ENCODE measurements at places on chromosomes 16 and 17. TPM values are rescaled to one million over a fixed set of nuclear protein-coding genes. Genes with fewer than 3 reads are reported as not detected.

GRCh38 chr17:2478458-2478857 is 33.2 kb downstream of the METTL16 start:
- DNase-seq, result no peak

DNA sequence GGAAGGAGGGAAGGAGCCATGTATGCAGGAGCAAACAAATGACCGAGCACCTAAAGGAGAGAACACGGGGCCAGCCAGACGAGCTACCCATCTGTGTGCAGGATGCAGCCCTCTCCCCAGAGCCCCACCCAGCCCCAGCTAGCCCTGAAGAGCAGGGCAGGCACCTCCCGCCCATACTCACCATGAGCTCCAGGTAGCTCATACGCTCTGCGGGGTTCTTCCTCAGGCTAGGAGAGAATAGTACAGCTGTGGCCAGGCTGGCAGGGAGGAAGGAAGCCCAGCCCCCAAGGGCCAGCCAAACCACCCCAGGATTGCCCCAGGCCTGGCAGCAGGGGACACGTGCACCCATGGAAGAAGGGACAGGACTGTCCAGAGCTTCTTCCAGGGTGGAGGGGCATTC is 81.9 kb downstream of the KCNJ18 start:
- DNase-seq, result no peak

- DNase-seq, result no peak
Observed at GRCh38 chr17:68249354-68249765, 1.5 kb downstream of the AMZ2 start.

- no peak for DNase-seq
Observed at GRCh38 chr16:28524681-28525171, 14.0 kb downstream of the NUPR1 start.

DNA sequence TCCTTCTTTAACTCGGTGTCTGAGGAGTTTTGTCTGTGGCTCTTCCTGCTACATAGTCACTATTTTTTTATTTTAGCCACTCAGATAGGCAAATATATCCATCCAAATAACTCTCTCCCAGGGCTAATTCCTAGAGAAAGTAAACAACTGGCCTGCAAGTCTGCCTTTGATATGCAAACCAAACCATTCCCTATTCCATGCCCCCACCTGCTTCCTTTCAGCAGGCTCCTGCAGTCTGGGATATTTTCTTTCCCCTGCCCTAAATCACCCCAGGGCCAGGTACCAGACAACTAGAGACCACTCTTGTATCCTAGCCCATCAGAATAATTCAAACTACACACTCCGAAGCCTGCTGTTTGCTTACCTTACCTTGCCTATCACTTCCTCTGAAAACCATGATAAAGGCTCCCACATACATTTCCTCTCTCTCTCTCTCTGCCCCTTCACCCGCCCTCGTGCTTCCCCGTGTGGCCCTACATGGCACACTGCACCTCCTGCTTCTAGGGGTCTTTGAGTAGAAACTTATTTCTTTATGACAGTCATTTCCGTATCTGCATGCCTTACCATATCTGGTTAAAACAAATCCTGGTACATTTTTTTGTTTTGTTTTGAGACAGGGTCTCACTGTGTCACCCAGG is 8.3 kb downstream of the CD300H start:
- no peak for DNase-seq

DNA sequence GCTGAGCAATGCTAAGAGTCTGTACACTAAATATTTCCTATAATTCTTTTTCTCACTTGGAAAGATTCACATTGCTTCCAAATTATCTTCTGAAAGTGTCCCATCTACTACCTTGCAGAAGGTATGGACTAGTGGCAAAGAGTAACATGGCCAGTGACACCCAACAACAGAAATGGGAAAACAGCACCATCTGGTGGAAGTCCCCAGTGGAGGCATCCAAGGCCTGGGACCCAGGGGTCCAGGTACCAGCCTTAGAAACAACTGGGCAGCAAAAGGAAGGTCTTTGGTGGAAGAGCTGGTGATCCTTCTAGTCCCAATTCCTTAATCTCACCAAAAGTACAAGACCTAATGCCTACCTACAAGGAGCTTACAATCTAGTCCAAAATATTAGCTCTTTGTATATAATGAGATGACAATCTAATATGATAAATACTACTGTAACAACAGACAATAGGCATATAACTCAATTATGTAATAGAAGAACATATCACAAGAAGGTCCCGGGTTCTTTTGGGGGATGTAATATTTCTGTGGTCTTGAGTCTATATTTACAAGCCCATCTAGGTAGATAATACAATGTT is 55.3 kb downstream of the SKAP1 start:
- DNase-seq, result no peak

GRCh38 chr16:66372078-66372897 is 5.8 kb downstream of the CDH5 start:
- no peak for DNase-seq

DNA sequence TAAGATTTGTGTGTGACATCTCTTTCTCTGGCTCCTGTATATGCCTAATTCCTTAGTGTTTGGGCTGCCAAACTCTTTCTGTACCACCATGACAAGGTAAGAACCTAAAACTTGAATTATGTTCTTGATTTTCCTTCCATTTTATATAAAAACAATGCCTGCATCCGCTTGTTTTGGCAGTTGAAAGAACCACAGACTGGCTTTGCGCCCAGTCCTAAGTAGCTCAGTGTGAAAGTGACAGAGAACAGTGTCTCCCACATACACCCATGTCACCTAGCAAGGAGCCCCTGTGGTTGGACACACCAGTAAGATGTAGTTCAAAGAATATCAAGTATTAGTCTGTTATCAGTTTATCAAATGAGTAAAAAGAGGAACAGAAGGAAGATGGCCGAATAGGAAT is 40.7 kb upstream of the SLC6A2 start:
- DNase-seq, result no peak

- no peak for DNase-seq
Observed at GRCh38 chr17:73089322-73090317, 2.9 kb downstream of the SLC39A11 start.

DNA sequence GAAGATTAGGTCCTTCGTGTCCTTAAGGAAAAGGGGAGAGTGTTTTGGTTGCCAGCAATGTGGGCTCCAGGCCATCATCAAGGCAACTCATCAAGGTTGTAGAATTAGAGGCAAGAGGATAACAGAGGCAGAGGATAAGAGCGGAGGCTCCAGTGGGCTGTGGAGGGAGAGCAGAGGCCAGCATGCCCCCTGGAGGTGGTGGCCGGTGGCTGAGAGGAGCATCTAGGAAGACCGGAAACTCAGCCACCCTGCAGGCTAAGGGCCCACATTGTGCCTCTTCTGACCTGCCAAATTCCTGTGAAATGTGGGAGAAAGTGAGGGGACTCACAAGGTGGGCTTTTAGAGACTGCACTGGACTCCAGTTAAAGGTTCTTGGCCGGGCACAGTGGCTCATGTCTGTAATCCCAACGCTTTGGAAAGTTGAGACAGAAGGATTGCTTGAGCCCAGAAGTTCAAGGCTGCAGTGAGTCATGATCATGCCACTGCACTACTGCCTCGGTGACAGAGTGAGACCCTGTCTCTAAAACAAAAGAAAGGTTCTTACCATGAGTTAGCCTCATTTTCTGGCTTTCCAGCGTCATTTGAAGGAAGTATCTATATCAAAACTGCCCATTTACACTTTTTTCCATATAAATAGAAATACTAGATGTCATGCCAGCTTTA is 62.7 kb upstream of the ADORA2B start:
- no peak for DNase-seq

- no peak for DNase-seq
Observed at GRCh38 chr17:38565853-38566665, 39.7 kb downstream of the SRCIN1 start.

- no peak for DNase-seq
Observed at GRCh38 chr16:81583893-81584631, 139.5 kb downstream of the CMIP start.

GRCh38 chr17:19673623-19674022 is 25.1 kb downstream of the ALDH3A2 start:
- peak; percentile 13 for DNase-seq

- no peak for DNase-seq
Observed at GRCh38 chr17:65593855-65594845, 32.7 kb upstream of the AXIN2 start.

- DNase-seq, result no peak
Observed at GRCh38 chr17:42045719-42046118, 4.7 kb downstream of the C17orf113 start.

GRCh38 chr16:56032072-56032471 is 156.9 kb upstream of the CES5A start:
- DNase-seq, result no peak

- DNase-seq, result no peak
Observed at GRCh38 chr16:79082970-79083369, 517.6 kb downstream of the MAF start.

- DNase-seq, result no peak
Observed at GRCh38 chr16:50547340-50548124, 664 bp upstream of the NKD1 start.

- DNase-seq, result no peak
Observed at GRCh38 chr16:56734429-56734828, 4.5 kb downstream of the NUP93 start.

GRCh38 chr16:84313921-84314320 is 19.2 kb downstream of the WFDC1 start:
- DNase-seq, result no peak

GRCh38 chr17:31593806-31594205 is 202.3 kb downstream of the RAB11FIP4 start:
- no peak for DNase-seq

- peak; percentile 61 for DNase-seq
Observed at GRCh38 chr16:52068447-52069074, 478.4 kb downstream of the TOX3 start.

DNA sequence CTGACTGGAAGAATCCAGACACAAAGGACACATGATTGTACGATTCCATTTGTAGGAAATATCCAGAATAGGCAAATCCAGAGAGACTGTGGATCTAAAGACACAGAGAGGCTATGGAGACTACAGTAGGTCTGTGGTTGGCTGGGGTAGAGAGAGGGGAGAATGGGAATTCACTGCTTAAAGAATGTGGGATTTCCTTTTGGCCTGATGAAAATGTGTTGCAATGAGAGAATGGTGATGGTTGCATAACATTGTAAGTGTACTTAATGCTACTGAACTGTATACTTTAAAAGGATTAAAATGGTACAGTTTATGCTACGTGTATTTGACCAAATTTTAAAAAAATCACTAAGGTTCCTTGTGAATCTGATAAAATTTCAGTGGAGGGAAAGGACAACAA is 62.1 kb downstream of the GPRC5B start:
- no peak for DNase-seq

DNA sequence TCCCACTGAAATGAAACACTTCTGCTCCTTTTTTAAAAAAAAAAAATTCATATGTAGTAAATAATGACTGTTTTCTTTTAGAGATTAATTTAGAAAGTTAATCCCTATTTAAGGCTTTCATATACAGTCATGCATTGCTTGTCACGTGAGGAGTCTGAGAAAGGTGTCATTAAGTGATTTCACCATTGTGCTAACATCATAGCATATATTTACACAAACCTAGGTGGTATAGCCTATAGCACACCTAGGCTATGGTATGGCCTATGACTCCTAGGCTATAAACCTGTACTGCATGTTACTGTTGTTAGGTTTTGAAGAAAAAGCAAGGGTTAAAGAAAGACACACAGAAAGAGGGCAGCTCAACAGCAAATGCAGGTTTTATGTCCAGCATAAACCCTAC is 13.7 kb downstream of the PPY start:
- no peak for DNase-seq

DNA sequence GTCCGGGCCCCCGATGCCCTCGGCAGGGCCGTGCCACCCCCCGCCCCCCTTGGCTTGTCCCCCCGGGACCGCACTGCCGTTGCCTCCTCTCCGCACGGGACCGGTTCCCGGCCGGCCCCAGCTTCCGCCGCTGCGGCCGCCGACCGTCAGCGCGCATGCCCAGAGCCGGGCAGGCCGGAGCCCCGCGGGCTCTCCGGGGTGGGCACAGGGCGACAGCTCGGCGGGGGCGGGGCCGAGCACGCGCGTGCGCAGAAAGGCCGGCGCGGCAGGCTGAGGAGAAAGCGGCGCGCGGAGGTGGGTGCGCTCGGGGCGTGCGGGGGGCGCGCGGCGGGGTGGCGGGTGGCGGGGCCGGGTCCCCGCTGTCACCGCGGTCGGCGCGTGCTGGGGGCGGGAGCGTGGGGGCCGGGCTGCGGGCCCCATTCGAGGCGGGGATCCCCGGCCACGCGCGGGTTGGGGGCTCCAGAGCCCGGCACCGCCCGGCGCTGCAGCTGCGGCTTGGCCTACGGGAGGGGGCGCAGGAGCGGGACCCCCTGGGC is at the start of gene TBC1D24:
Gene TBC1D24 (plus strand): TSS at position 251 of the 536 bp plus-strand sequence. CDS start 21,022 bp downstream, outside the sequence.
- peak; percentile 96 for DNase-seq

DNA sequence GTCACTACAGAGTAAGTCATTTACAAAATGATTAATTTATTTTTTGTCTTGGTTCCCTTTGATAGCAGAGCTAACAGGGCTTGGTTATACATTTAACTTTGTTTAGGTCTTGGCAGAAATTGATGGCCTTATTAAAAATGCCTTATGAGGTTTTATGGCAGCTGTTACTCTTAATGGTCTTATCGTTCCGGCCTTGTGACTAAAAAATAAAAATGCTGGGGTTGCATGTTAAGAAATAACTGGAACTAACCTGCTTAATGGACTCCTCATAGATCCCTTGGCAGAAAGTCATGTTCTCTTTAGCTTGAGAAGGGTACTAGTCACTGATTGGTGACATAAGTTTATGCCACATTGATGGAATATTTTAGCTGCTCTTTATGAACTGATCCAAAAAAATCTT is 18.3 kb downstream of the COX11 start:
- no peak for DNase-seq

CBFA2T3 gene
- 19.5 TPM for polyA plus RNA-seq

CMTM1 gene
- polyA plus RNA-seq, result 12.8 TPM

FNDC8 gene
- 0.19 TPM for polyA plus RNA-seq

MAF gene
- 59.8 TPM for polyA plus RNA-seq

CRYBA1 gene
- polyA plus RNA-seq, result 0.26 TPM

SCARF1 gene
- 9.5 TPM for polyA plus RNA-seq

ZNF207 gene
- polyA plus RNA-seq, result 137 TPM

OTOP3 gene
- not detected for polyA plus RNA-seq

SPIRE2 gene
- 40.3 TPM for polyA plus RNA-seq

CCR7 gene
- 0.33 TPM for polyA plus RNA-seq

SLC25A10 gene
- polyA plus RNA-seq, result 14.1 TPM

SLX4 gene
- 10.5 TPM for polyA plus RNA-seq

TOP3A gene
- polyA plus RNA-seq, result 43.6 TPM

KIF18B gene
- 7.0 TPM for polyA plus RNA-seq

NHLRC4 gene
- 0.73 TPM for polyA plus RNA-seq

LGALS9C gene
- polyA plus RNA-seq, result not detected

RNF213 gene
- 49.3 TPM for polyA plus RNA-seq

CD300LB gene
- not detected for polyA plus RNA-seq

CCL5 gene
- polyA plus RNA-seq, result 0.96 TPM

KRT36 gene
- not detected for polyA plus RNA-seq

BANP gene
- 27.0 TPM for polyA plus RNA-seq

HBA1 gene
- polyA plus RNA-seq, result 1,075 TPM

Data from spinal cord (tissue), 10 donors.